ENCODE measurements at places on chromosomes 3 and 15.

DNA sequence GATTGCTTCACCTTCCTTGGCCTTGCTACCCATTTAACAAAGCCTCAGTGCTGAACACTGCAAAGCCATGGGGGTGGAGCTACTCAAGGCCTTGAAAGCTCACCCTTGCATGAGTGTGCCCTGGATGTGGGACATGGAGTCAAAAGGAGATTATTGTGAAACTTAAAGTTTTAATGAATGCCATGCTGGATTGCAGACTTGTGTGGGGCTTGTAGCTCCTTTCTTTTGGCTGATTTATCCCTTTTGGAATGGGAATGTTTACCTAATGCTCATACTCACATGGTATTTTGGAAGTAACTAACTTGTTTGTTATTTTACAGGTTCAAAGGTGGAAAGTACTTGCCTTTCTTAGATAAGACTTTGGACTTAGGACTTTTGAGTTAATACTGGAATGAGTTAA lies 538.5 kb upstream of the NECTIN3 start:
- no peak for DNase-seq

- DNase-seq = no peak
These were observed 191.3 kb downstream of the FOXP1 start for GRCh38 chr3:71392251-71392650.

- DNase-seq = no peak
These were observed 99.1 kb downstream of the TMEM108 start for GRCh38 chr3:133137042-133137996.

DNA sequence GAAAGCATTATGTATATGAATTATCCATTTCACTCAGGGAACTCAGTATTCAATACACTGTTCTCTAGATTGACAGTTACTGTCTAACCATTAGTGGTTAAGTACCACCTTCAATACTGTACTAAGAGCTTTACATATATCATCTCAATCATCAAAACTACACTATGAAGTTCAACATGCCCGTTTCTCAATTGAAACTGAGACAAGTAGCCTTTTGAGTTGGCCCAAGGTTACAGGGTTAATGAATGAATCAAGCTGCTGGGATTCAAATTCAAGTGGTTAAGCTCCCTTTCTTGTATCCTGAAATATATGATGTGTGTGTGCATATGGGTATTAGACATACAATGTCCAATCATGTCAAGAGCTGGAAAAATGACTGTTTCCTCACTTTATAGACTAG lies 5.8 kb downstream of the TASOR start:
- no peak for DNase-seq

GRCh38 chr3:52093756-52094545 lies 37.6 kb upstream of the DUSP7 start:
- no peak for DNase-seq

- peak; percentile 45 for DNase-seq
These were observed at the start of gene VGLL4 for GRCh38 chr3:11643605-11644087. TSS of gene VGLL4 (minus strand) at chr3:11643915. CDS start at chr3:11643518, 397 bp downstream.

DNA sequence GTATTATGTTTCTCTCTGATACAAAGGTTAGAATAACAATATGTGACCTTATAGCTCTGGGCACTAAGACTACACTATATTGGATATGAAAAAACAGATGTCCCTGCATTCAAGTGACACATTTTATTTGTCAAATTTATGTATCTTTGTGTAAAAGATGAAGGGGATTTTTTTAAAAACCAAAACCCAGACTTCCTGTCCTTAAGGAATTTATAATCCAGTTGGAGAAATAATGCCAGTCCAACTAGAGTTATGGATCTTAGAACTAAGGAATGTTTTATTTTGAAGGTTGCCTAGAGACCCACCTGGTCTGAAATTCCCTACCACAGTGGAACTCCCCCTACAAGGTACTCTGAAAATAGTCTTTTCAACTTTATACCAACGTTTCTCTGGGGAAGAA lies 33.3 kb upstream of the PIK3CB start:
- no peak for DNase-seq

- DNase-seq = no peak
These were observed 545.5 kb downstream of the ZPLD1 start for GRCh38 chr3:102980355-102980696.

DNA sequence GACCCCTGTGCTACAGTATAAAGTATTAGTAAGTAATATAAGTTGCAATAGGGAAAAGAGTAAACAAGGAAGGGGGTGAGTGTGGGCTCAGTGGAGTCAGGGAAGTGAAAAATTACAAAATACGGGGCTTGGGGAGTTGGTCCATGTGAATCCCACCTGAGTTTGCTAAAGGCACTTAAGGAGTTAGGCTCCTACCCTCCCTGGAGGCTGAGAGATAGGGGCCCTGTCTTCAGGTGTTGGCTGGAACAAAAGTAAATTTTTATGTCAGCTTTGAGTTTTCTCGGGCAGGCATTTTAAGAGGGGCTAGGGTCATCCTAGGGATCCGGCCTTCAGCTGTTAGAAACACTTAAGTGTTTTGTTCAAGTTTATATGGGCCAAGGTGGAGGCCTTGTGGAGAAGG lies 8.2 kb downstream of the TRPC1 start:
- no peak for DNase-seq

DNA sequence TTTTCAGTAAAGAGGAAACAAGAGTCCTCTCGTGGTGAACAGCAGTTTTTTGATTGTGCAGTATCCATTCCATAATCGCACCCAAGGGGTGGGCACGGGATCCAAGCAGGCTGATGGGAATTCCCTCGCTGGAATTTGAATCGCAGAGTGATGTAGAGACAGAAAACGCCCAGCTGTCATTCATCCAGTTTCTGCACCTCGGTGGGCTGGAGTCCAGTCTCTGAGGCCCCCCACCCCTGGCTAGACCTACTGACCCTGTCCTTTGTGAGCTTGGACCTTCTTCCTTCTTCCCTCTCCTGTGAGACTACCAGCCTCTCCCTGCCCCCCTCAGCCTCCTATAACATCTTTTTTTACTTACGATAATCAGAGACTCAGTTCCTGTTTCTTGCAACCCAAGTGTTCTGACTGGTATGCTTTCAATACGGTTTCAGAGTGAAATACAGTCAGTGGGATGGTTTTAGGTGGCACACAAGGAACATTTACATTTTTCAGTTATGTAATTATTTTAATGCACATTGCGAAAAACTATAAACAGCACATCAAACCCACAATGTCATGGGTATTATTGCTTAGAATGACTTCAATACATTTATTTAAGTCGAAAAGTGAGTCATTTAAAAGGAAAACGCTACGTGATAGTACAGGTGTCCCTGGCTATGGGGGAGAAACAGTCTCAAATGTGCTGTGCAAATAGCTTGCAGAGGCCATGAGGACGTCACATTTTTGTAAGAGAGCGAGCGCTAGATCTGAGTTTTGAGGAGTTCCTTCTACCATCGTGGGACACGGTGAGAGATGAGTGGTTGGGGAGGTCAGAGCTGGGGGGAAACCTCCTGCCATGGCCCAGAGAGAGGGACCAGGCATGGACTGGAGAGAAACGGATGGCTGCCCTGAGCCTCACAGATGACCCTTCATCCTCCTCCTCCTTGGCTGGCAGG lies 37.5 kb upstream of the CHST2 start:
- no peak for DNase-seq

DNA sequence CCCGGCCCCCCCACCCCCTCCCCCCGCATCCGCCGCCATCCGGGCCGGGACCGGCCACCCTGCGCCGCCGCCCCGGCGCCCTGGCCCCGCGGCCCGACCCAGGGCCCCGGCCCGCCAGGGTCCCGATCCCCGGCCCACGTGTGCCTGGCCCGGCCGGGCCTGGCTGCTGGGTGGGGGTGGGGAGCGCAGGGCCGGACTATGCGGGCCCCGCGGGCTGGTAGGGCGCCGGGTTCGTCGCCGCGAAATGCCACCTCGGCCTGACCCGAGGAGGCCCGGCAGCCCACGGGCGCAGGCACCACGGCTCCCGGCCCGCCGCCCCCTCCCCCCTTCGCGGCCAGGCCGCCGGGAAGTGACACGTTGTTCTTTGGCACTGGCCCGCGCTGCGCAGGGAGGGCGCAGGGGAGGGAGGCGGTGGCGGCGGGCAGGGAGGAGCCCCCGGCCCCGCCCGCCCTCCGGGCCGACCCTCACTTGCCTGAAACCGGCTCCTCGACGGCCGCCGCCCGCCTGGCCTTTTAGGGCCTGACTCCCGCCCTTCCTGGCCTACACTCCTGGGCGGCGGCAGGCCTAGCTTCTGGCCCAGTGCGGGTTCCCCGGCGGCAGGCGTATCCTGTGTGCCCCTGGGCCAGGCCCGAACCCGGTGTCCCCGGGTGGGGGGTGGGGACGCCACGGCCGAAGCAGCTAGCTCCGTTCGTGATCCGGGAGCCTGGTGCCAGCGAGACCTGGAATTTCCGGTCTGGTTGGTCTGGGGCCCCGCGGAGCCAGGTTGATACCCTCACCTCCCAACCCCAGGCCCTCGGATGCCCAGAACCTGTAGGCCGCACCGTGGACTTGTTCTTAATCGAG lies 515 bp downstream of the EIF4G1 start:
- no peak for DNase-seq

- DNase-seq = no peak
These were observed 33.0 kb downstream of the HSPBAP1 start for GRCh38 chr3:122760453-122761271.

- DNase-seq = no peak
These were observed 710.8 kb downstream of the PLOD2 start for GRCh38 chr3:145450018-145450682.

GRCh38 chr3:184508938-184509337 lies 52.6 kb upstream of the EPHB3 start:
- no peak for DNase-seq

DNA sequence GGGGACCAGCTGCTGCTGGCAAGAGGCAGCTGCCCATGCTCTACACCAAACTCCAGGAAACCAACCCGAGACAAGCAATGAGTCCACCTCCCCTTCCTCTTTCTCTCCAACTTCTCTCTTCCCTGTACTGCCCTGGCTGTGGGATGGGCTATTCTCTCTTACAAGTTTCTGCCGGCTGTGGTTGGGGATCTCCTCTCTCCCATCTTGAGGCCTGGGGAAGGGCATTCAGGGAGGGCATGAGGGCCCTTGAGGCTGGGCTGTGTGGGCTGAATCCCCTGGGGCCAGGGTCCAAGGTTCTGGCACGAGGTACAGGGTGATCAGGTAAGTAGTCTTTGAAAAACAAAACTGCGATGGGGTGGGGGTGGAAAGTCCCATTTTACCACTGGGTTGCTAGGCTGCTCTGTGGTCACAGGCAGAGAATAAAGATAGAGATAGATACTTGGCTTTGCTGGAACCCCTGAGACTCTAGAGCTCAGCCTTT lies 32.3 kb upstream of the CTSH start:
- no peak for DNase-seq

- DNase-seq = no peak
These were observed 146.8 kb downstream of the ROBO2 start for GRCh38 chr3:77186728-77187127.

DNA sequence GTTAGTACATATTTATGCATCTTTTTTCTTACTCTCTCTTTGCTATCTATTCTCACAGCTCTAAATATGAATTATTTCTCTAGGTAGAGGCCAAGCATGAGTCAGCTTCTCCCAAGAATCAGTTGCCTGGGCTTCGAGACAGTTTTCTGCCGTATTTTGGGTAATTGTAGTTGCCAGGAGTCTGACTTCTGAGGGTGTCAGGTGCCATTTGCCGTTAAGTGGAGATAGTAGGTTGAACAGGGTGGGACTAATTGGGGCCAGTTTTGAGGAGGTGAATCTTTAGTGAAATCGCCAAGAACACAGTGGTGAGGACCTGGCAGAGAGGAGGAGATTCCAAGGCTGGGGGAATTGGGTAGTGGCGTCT lies 7.8 kb upstream of the NRROS start:
- no peak for DNase-seq

- DNase-seq = no peak
These were observed 63.2 kb downstream of the AKAP13 start for GRCh38 chr15:85443593-85444087.

DNA sequence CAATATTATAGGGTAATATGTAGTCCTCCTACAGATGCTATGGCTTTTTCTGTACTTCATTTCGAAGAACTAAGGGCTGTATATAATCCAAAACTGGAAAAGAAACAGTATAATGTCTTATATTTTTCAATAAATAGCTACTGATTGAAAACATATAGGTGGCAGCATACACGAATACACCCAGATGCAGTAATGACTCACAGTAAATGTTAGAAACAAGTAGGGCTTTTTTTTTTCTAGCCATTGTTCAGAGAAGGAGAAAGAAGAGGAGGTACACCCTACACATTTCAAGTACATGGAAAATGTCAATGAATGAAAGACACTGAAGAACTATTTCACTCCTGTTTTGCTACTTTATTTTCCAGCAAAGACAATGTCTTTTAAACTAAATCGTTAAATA lies 9.4 kb downstream of the DAZL start:
- no peak for DNase-seq

- DNase-seq = no peak
These were observed 82.0 kb downstream of the ISL2 start for GRCh38 chr15:76418352-76419140.

DNA sequence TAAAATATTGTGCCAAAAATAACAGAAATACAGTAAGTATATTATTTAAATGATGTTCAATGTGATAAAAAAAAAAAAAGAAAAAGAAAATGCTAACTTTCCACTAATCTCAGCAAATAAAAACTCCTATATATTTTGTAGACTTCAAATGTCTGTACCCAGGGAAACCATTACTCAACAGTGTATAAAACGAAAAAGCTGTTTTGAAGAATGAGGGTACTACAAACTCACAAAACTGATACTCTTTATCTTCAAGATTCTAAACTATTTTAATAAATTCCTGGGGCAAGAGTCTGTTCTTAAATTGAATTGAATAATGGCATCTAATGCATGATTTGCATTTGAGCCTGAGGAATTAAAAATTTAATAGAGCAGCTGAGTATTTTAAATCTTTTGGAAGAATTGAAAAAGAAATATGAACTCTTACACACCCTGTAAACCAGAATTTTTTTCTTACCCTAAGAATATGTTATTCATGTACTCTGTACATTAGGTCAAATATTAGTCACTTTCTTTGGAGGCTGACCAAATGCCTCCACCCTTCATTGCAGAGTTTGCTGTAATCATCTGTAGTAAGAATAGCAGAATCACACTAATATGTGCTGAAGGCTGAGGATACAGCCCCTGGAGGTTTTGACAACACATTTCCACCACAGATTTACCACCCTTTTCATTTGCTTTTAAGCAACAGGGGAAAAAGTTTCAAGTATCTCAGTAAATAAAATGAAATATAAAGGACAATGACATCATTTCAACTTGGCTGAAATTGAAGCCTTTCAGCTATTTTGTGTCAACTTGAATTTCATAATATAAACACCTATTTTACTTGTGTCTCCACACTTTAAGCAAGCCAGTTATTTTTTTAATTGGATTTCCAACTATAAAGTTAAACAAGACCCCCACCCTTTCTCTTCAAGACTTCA lies 79.7 kb downstream of the FBN1 start:
- DNase-seq = no peak

GRCh38 chr3:44862226-44862637 lies 520 bp downstream of the TMEM42 start:
- DNase-seq = no peak

Measured in NCI-H187 treated with DMSO at 0.1 percent for 48 hours (cell line).